ENCODE measurements at places on chromosomes 2 and 18.

GRCh38 chr2:239714116-239714515, 311.0 kb downstream of the NDUFA10 start:
- no peak for DNase-seq

DNA sequence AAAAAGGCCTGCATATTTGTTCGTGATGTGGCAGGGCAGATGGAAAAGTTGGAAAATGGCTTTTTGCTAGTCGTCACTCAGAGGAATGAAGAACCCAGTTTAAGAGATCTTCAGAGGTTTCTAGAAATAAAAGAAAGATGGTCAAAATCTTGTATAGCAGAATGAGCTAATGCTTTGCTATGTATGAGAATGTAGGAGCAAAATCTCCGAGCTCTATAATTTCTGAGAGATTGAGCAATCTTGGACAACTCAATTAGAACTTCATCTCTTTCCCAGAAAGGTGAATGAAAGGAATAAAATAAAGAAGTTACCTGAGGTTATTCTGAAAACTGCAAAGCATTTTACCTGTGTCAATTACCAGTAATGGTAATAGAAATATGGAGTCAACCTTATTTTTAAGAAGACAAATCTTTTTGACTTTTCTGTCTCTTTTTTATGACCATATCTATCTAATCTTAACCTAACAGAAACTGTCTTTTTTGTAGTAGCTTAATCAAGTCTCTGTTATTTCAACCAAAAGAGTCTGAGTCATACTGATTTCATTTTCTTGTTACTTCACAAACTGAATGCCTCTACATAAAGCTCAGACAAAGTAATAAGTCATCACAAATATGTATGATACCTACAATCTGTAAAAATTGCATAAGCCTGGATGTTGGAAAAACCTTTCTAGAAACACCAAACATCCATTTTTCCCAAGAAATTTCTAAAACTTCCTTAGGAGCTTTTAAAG, 32.5 kb downstream of the CCDC68 start:
- DNase-seq = no peak

- no peak for DNase-seq
Observed at GRCh38 chr2:149371476-149371875, 41.1 kb downstream of the LYPD6 start.

GRCh38 chr2:127086990-127087790, 19.8 kb downstream of the BIN1 start:
- DNase-seq = no peak

DNA sequence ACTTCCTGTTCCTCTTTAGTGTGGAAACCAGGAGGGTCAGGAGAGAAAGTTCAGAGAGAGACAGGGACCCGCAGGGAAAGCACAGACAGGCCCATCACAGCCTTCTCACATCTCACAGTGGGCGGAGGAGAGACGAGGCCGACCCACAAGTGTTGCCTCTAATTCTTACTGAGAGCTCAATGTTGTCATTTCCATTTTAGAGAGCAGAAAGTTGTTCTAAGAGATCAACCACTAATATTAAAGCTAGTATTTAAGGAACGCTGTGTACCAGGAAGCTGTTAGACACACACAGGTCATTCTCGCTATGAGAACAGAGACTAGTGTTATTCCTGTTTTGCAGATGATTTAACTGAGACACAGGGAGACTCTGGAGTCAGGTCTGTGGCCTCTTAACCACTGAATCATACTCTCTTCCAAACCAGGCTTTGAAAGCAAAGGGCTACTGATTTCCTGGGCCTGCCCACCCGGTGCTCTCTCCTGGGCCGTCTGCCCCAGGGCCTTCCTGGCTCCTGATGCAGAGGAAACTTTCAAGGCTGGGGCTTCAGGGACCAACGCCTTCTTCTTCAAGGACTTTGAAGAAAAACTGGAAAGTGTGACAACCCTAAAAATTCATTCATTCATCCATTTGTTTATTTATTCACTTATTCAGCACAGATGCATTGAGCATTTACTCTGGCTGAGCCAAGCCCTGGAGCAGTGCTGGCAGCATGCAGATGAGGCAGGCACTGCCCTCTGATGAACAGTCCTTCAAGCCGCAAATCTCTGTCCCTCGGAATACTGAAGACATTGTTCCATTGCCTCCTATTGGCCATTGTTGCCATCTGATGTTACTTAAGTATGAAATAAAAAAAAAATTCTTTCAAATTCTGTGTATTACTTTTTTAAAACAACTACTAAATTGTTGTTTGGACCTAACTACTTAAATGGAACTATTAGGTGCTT, 37.2 kb upstream of the BIN1 start:
- DNase-seq = no peak

DNA sequence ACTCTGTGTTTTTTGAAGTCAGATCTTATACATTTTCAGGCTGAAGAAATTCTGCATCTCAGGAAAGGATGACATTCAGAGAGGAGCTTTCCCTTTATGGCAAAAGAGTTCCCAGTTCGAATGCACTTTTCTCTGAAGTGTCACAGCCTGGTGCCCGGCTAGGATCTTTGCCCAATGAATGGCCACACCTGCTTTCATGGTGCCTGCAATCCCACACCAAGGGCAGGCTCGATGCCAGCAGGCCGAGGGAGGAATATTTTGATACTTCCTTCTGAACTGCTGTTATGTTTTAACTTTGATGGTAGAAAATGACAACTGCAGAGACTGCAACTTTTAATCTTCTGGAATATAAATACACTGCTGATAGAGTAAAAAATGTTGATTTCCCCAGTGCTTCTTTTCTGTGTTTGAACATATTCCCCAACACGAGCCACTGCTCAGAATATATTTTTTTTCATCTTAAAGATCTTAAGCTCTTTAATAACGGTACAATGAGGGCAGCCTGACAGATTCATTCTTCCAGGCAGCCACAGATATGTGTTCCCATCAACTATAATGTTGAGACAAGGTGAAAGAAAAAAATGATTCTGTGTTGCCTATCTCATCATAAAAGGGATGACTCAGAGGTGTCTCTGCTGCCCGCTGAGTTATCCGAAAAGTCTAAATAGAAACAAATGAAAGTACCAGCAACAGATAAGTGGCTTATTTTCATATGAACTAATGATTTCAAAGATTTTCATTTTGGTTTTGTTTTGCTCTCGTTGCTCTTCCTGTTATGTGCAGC, 848.5 kb downstream of the DCDC2C start:
- DNase-seq = no peak
